ENCODE measurements at places on chromosomes 7 and 10.

GRCh38 chr10:127966875-127967274, 60.0 kb downstream of the PTPRE start:
- no peak for DNase-seq

- no peak for DNase-seq
Measured at GRCh38 chr10:33617381-33618080, 283.1 kb upstream of the NRP1 start.

GRCh38 chr10:70331486-70332268, 47.9 kb upstream of the NPFFR1 start:
- peak; percentile 91 for DNase-seq

GRCh38 chr7:88041583-88041982, 107.5 kb downstream of the ADAM22 start:
- no peak for DNase-seq

DNA sequence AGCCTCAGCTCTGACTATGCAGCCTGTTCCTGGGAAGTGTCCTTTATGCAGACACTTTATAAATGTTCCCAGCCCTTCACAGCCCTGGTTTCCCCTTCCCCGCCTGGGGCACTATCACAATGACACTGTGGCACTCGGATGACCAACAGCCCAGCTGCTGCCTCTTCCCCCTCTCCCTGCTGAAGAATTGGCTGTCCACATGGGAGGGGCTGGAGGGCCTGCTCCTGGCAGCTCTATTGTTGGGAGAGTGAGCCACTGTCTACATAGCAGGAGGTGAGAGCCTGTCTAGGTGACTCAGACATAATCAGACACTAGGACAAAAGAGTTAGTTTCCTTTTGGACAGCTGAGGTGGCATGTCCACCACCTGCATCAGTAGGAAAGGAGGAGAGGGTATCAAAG, 437.5 kb downstream of the PLXNA4 start:
- DNase-seq, result no peak

- DNase-seq, result no peak
Measured at GRCh38 chr7:141072548-141073172, 1.2 kb upstream of the TMEM178B start.

- no peak for DNase-seq
Measured at GRCh38 chr10:84798312-84798711, 469.9 kb downstream of the CCSER2 start.

- no peak for DNase-seq
Measured at GRCh38 chr7:133258174-133258573, 5.3 kb downstream of the EXOC4 start.

DNA sequence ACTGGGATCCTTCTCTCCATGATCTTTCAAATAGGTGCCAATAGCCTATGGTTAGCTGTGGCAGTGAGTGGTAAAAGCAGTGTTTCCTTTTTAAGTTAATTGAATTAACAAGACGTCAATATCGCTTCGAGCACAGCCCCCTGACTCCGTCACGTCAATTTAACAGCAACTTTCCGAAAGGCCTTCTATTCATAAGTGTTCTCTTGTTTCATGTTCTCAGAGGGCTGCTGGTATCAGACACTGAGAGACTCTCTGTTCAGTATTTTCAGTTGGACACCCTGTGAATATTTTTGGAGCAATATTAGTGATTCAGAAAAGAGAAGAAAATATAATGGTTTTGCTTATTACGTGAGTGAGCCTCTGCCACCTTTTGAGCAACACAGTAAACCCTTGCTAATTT, 174.2 kb upstream of the INSYN2A start:
- DNase-seq, result no peak
